Activated naive CD4-positive, alpha-beta T cell treated with anti-CD3 and anti-CD28 coated beads for 36 hours (primary cell): ENCODE measurements at places on chromosomes 4 and X.

DNA sequence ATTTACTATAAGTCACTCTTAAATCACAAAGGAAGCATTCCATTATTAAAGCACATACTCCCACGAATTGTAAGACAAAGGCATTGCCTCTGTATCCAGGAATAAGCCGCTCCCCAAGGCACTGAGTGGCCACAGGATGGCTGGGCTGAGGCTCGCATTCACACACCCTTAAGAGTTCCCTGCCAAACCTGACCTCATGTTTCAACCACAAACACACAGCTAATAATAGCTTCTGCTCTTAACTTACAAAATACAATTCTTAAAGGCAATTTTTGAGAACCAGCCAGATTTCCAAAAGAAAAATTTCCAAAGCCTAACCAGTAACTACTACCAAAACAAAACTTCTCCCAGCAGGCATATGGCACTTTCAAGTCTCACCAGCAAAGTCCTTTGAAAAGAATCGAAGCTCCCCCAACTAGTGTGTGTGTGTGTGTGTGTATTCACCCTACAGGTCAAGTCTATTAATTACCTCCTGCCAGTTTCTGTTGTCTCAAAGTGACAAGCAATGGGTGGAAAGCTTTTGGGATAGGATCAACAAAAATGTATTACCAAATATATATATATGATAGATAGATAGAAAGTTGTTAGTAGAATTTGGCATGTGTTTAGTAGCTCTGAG, 36.0 kb downstream of the ARHGAP6 start:
- no peak for DNase-seq

DNA sequence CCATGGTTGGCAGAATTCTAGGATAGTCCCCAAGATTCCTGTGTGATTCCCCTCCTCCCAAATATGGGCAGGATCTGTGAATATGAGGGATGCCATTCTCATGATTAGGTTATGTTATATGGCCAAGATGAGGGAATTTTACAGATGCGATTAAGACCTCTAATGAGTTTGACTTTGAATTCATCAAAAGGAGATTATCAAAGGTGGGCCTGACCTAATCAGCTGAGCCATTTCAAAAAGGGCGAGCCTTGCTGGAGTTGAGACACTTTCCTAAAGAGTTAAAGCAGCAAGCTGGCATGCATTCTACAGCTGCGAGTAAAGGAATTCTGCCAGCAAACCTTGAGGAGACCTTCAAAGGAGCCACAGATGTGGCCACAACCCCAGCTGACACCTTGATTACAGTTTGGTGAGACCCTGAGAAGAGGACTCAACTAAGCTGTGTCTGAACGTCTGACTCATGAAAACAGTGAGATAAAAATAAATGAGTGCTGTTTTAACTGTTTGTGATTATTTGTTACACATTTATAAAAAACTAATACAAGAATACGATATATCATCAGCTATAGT, 31.7 kb upstream of the TMPRSS11D start:
- DNase-seq, result no peak

DNA sequence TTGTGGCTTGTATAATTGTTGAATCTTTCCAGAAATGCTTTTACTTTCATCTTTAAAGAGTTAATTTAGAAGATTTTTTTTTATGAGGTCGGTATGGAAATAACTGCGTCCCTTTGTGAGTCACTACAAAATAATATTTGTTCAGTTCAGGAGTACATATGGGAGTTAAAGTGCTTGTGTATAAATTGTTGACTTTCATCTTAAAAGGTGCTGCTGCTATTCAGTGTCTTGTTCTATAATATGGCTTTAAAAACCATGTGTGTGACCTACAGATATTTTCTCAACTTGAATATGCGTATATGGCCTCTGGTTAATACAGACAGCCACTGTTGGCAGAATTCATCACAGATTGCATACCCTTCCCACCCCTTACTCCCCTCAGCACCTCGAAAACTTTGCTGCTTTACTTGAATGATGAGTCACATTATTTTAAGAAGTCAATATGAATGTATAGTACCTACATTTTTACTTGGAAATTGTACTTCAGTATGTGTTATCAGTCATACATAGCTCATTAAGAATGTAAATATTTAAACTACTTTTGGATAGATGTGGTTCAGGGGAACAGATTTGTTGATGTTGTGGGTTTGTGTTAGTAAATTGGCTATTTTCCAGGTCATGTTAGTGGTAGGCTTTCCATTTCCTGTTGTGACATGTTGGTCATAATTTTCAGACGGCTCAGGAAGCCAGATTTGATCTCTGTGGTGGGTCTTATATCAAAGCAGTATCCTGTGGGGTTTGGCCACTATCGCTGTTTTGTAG, 1.5 kb downstream of the CLCN3 start:
- DNase-seq, result no peak

DNA sequence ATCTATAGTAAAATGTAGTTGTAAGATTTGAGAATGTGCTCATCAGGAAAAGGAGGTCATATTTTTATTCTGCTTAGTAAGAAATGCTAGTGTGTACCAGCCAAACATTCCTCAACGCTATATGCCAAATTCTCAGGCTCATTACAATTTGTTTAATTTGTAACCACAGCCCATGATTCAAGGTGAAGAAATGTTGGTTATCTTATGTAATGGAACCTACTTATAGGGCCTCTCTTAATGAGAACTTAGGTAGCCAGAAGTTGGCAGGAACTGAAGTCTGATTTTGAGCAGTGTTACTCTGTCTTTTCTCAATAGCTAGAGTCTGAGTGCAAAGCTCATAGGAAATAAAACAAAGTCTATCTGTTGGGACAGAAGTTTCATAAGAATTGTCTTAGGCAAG, 595.0 kb downstream of the GLUD2 start:
- no peak for DNase-seq

GRCh38 chr4:52094376-52095145, 43.5 kb downstream of the SPATA18 start:
- no peak for DNase-seq

DNA sequence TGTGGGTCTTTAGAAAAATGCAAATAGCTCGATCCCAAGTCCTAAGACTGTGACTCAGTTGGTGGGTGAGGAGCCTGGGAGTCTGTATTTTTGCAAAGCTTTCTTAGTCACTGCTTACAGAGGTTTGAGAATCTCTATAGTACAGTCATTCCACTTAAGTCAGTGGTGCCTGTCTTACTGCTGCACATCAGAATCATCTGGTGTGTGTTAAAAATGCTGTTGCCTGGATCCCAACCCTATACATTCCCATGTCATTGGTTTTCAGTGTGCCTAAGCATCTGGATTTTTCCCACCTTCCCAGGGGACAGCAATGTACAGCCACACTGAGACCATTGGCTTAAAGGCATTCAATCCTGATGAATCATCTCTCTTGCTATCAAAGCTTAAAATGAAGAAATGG, 21.0 kb upstream of the GEMIN8 start:
- DNase-seq, result no peak

- DNase-seq, result no peak
Measured at GRCh38 chrX:22652596-22652995, 347.2 kb upstream of the DDX53 start.

GRCh38 chr4:41963105-41963504, 18.5 kb upstream of the DCAF4L1 start:
- DNase-seq, result no peak

GRCh38 chrX:32533848-32534247, 677.5 kb downstream of the DMD start:
- no peak for DNase-seq

GRCh38 chr4:184769141-184769765, 35.4 kb upstream of the CENPU start:
- no peak for DNase-seq

DNA sequence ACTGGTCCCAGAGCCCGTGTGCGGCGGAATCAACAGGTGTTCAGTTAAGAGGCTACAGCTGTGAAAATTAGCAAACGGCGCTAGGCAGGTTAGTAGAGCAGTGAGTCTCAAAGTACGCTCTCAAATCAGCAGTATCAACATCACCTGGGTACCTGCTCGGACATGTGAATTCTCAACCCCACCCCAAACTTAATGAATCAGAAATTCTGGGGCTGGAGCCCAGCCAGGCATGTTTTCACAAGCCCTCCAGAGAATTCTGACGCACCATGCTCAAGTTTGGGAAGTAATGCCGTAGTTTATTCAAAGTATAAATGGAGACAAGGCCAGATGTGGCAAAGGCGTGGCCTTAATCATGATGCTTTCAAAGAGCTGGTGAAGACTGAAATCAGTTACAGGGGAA, 58.2 kb upstream of the PTCHD1 start:
- DNase-seq, result no peak

GRCh38 chr4:11182586-11183355, 245.9 kb downstream of the HS3ST1 start:
- no peak for DNase-seq

DNA sequence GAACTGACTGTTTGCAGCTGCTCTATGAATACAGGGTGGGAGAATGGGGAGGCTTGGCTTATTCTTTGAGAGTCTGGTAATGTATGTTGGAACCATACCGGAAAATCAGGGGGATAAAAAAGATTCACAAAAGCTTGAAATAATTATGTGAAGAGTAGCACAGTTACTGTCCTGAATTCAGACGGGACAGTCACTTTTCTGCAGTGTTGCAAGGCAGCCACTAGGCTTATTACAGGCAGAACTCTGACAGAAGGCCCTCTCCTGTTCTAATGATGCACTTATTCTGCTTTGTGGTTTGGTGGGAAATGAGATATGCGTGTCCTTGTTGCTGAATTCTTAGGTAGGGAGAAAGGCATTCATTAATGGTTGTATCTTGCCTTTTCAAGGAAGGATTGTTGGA, 37.2 kb downstream of the GUCY1B1 start:
- no peak for DNase-seq

GRCh38 chr4:74486905-74487304, 42.0 kb downstream of the AREG start:
- no peak for DNase-seq

DNA sequence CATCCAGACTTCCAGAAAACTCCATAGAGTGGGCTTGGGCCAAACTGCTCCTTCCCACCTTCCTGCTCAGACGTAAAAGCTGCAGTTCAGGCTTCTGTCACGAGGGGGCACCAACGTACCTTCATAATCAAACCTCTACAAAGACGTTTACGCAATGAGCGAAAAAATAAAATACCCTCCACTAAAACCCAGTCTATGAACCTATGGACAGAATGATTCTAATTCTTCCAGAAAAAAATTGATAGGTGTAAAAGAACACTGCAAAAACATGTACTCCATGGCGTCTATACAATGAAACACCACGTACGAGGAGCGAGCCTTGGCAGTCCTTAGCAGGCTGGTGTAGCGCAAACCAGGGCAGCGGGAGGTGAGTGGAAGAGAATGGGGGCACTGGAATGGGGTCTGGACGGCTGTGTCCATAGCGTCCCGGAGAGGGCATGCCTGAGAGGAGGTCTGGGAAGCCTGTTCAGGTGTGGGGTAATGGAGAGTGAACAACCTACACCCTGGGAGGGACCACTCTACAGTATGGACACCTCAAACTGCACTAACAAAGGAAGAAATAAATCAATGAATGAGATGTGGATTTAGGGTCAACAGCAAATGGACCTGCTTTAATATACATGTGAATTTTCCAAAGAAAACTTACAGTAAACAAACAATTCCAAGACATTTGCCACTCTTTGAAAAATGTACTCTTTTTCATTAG, 14.4 kb upstream of the RAB40A start:
- peak; percentile 80 for DNase-seq

DNA sequence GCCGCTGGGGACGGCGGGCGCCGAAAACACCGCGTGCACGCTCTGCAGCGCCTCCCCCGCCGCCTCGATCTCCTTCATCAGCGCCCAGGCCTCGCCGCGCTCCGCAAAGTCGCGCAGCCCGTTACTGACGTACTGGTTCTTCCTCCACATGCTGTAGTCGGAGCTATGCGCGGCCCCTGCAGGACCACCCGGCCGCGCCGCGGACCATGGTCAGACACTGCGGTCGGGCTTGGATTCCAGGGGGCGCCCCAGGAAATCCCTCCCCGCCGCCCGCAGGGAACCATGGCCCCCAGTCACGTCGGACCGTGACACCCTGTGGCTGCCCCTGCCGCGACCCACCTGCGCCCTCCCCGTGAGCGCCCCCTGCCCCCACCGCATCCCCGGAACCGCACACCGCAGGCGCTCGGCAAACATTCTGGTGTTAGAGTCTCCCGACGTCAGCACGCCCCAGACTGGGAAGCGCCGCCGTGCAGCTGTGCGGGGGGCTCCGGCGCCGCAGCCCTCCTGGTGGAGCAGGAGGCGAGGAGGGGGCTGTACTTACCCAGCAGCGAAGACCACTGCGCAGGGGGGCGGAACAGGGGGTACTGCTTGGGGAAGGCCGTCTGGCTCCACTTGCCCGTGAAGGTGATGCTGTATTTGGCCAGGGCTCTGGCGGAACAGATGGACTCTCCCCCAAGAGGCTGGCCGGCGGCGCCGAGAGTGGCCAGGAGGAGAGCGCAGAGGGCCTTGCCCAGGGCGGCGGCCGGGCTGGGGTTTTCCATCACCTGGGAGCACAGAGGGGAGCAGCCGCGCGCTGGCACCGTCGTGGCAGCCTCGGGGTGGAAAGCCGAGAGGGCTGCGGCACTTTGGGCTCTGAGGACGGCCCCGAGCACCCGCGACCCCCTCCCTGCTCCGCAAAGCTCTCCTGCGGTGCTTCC, 814 bp downstream of the SPON2 start:
- peak; percentile 52 for DNase-seq

- no peak for DNase-seq
Measured at GRCh38 chrX:87067795-87068369, 449.7 kb upstream of the KLHL4 start.

DNA sequence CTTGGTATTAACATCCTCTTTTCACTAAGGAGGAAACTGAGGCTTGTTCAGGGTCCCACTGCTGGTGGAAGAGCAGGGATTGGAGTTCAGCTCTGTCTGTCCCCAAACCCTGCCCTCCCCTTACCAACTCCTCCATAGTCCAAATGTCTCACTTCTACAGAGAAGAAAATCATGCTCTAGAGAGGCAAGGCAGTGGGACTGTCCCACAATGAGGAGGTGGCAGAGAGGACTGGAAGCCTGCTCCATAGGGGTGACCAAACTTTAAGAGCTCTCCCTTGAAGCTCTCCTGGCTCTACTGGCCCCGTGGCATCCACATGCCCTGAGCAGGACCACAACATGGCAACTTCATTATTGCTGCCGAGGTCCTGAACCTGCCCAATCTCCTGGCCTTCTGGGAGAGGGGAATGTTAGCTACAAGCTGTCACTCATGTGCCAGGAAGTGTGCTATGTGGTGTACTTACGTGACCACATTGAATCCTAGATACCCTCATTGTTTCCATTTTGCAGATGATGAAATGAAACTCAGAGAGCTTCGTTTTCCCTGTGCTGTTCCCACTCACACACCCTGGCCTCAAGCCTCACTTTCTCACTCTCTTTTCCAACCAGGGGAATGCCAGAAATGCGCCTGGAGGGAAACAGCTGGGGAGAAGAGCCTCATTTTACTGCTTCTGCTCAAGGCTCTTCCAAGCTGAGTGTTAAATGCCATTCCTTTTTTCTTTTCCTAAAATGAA, 71.5 kb downstream of the ANAPC4 start:
- DNase-seq, result no peak

DNA sequence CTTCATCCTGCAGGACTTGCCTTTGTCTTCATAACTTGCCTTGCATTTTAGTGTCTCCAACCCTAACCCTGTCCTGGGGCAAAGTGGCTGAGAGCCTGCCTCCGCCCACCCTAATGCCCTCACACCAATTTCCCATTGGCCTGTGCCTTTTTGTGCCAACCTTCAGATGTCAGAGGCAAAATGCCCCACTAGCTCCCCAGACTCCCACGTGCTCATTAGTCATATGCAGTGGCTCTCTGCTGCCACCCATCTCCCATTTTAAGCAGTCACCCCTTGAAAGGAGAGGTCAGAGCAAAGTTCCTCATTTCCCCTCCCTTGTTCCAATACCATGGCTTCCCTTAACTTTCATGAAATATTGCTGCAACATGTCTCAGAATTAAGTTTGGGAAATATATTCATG, 74.8 kb upstream of the PASD1 start:
- DNase-seq, result peak; percentile 32

GRCh38 chrX:67582436-67582835, 38.6 kb downstream of the AR start:
- DNase-seq, result no peak
